Sigmoid colon (tissue), 7 donors: ENCODE measurements at places on chromosomes 3 and 15. TPM values are rescaled to one million over a fixed set of nuclear protein-coding genes. Genes with fewer than 3 reads are reported as not detected.
A peak's percentile ranks its signal among the peaks of the same experiment; 100 is the strongest.

DNA sequence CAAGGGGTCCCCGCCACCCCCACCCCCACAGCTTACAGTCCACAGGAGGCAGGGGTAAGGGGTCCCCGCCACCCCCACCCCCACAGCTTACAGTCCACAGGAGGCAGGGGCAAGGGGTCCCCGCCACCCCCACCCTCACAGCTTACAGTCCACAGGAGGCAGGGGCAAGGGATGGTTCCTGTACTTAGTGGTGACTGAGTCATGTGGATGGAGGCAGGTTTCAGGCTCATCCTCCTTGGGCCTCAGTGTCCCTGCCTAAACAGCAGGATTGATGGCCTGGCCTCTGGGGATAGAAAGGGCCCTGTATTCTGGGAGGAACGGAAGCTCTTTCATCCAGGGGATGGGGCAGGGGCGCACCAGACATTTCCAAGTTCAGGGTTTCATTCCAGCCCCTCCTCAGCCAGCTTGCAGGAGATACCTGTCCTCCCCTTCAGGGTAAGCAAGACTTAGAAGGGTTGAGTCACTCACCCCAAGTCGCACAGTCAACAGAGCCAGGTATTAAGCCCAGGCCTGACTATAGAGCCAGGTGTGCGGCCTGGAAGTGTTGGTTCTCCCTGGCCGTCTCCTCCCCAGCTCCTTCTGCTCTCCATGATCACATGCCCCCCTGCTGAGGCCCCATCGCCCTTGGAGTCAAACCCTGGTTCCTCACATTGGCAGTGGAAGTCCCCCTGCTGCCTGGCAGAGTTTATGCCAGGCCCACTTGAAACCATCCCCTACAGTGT lies 12.5 kb downstream of the CSK start:
- peak; percentile 53 for DNase-seq

GRCh38 chr3:73604451-73604850 lies 20.3 kb downstream of the PDZRN3 start:
- no peak for DNase-seq

GRCh38 chr15:100875495-100875894 lies 4.1 kb upstream of the ALDH1A3 start:
- no peak for DNase-seq

CAMP gene
- 1.1 TPM for total RNA-seq

- no peak for DNase-seq
These were observed 11.8 kb downstream of the KCNH8 start for GRCh38 chr3:19159966-19160635.

- DNase-seq = no peak
These were observed 30.0 kb downstream of the CCDC191 start for GRCh38 chr3:114026331-114026730.

DNA sequence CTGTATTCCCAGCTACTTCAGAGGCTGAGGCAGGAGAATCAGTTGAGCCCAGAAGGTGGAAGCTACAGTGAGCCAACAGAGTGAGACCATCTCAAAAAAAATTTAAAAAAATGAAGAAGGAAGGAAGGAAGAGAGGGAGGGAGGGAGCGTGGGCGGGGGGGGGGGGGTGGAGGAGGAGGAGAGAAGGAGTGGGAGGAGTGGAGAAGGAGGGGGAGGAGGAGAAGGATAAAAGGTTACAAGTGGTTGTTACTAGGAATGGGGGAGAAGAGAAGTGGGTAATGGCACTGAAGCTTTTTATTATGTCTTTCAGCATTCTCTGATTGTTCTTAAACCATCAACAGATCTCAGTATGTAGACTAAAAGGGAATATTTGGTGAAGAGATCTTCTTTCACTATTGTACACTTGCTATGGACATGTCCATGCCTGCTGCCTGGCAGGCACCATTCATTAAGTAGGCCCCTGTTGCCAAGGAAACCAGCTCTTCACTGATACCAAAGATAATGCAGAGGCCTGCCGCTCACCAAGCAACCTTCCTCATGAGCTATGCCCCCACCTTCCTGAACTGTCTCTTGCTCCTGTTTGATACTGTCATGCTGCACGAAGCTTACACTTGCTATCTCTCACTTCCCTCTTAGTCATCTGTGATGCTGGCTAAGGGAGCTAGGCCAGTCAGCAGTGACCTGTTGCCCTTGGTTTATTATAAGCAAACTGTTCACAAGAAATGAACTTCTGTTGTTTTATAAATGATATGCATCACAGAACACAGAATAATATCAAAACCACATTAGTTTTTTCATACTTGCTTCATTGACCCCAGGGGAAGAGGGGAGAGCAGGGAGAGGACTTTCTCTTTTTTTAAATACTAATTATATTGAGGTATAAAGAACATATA lies 23.1 kb downstream of the EPM2AIP1 start:
- DNase-seq = no peak
